GM10248 (cell line): ENCODE measurements at places on chromosomes 5 and 9.
A peak's percentile ranks its signal among the peaks of the same experiment; 100 is the strongest.

DNA sequence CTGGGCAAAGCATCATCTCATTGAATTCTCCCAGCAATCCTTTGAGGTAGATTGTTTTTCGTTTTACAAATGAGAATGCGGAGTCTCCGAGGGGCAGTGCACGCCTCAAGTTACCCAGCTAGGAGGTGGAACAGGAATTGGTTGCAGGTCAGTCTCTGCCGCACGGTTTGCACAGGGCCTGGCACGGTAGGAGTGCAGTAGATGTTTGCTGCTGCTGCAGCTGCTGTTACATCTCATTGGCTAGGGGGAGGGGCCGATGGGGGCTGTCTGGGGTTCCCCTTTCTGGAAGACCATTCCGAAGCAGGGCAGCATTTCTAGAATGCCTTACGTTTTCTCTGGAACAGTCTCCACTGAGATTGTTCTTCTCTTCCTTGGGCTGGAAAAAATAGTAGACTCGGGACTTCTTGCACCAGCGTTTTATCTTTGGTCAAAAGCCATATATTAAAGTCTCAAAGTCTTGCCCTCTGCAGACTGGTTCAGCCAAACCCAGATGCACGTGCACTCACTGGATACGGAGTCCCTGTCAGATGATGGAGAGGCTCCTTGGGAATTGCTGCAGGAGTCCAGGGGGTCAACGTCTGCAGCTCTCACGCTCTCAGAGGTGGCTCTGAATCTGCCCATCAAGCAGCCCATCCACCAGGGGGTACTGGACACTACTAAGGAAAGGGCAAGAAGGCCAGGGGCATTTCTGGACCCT, 1.2 kb downstream of the USP20 start:
- no peak for DNase-seq

DNA sequence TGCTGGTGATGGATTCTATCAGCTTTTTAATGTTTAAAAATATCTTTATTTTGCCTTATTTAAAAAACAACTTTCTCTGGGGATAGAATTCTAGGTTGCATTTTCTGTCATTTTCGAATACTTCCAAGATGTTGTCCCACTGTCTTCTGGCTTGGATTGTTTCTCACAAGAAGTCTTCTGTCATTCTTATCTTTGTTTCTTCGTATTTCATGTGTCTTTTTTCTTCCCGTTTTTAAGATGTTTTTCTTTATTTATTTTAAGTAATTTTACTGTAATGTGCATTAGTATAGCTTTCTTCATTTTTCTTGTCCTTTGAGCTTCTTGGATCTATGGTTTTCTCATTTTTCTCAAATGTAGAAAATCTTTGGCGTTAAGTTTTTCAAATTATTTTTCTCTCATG, 19.1 kb downstream of the STX17 start:
- DNase-seq, result no peak

GRCh38 chr9:81999806-82000205, 11.2 kb downstream of the SPATA31D1 start:
- no peak for DNase-seq

- DNase-seq, result no peak
Observed at GRCh38 chr9:3263698-3264097, 262.1 kb downstream of the RFX3 start.

DNA sequence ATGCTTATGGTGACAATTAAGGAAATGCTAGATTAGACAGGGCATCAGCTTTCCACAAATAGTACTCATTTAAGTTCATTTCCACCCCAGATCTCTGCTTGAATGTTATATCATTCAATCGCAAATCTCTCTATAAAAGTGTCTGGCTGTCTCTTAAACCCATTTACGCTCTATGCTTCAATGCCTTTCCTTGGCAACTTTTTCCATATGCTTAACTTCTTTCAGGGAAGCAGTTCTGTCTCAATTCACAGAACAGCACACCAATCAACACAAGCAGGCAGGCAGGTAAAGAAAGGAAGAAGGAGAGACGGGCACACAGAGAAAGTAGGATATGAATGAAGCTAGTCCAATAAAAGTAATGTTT, 243.1 kb downstream of the DENND1A start:
- DNase-seq, result no peak

- no peak for DNase-seq
Observed at GRCh38 chr5:158397278-158397677, 538.3 kb upstream of the CLINT1 start.

- DNase-seq, result peak; percentile 66
Observed at GRCh38 chr9:136399176-136400037, 563 bp downstream of the SNAPC4 start.

- DNase-seq, result no peak
Observed at GRCh38 chr9:17837965-17838364, 259.1 kb downstream of the SH3GL2 start.

GRCh38 chr5:74034733-74035132, 408.7 kb downstream of the ARHGEF28 start:
- DNase-seq, result no peak

DNA sequence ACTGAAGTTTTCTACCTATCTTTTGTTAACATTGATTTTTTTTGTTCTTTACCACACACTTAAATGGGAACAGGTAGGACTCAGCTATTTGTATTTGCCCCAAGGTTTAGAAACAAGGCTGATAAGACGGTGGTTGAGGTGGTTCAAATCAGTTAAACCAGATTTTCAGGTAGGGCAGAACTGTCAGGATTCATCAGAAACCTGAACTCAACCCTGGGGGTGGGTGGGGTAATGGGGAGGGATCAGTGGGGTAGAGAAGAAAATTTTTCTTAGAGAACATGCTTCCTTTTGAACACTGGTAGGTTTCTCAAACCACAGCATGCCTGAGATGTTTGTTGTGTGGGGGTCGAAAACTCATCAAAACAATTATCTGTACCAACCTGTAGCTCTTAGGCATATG, 113.0 kb downstream of the BASP1 start:
- DNase-seq, result no peak

GRCh38 chr5:67659288-67659687, 462.7 kb upstream of the CD180 start:
- DNase-seq, result no peak

DNA sequence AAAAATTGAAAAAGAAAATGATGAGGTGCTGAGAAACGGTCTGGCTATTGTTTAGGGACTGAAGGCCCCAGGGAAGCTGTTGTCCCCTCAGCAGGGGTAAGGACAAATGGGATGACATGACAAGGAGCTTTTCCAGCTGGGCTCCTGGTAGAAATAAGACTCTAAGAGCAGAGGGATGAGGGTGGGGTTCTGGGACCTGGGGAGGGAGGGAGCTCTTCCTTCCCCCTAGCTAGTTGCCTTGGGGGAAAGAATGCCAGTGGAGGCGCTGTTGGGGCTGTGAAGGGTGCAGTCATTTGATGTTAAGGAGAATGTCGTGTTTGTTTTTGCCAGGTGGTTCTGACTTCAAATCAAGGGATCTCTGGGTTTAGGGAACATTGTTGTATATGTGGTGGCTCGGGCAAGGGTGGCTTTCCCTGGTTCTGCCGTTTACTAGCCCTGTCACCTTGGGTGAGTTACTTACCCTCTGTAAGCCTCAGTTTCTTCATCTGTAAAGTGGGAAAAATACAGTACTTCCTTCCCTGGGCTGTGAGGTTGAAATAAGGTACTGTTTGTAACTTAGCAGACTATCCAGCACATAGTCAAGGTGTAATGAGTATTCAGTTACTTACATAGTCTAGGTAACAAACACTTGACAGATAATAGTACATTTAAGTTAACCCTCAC, 47.8 kb downstream of the WWC1 start:
- no peak for DNase-seq

- no peak for DNase-seq
Observed at GRCh38 chr5:18959535-18959934, 1028.5 kb downstream of the CDH18 start.

GRCh38 chr9:93111371-93112115, 15.5 kb downstream of the CARD19 start:
- DNase-seq, result no peak

GRCh38 chr5:160787240-160787639, 64.8 kb downstream of the ATP10B start:
- DNase-seq, result no peak

DNA sequence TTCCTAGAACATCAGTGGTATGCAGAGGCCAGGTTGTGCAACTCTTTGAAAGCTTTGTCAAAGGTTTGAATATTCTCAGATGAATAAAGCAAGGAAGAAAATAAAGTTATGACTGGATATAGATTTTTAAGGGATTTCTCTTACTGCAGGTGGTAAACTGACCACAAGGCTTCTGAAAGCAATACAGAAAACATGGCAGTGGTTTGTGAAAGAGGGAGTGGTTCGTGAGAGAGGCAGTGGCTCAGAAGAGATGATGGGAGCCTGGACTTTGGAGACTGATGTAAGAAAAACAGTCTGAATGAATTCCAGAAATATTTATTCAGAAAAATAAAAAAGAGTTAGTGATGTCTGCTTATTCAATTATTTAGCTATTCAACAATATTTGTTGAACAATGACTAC, 380.4 kb upstream of the CTNND2 start:
- no peak for DNase-seq
